ENCODE measurements at places on chromosomes 2 and 18. TPM values are rescaled to one million over a fixed set of nuclear protein-coding genes. Genes with fewer than 3 reads are reported as not detected.

LYPD6 gene
- 1.5 TPM for total RNA-seq

MC4R gene
- total RNA-seq, result not detected

MAB21L4 gene
- total RNA-seq, result not detected

- no peak for DNase-seq
Observed at GRCh38 chr2:115481842-115482241, 1039.4 kb downstream of the DPP10 start.

DNA sequence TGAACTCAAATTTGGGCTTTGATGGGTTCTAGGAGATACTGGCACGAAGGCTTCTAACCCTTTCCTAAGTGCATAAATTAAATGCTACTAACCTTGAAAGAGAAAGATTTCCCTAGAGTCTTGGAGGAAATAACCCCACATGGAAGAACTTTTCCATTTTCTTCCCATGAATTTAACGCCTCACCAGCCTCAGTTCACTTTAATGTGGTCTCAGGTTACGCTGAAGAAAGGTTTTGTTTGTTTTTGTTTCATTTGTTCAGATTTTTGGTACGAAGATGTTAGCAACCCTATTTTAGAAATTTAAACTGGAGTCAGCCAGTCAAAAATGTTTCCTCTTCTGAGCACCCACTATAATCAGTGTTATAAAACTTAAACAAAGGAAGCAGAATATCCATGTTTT lies 30.7 kb downstream of the METTL4 start:
- no peak for DNase-seq

DNA sequence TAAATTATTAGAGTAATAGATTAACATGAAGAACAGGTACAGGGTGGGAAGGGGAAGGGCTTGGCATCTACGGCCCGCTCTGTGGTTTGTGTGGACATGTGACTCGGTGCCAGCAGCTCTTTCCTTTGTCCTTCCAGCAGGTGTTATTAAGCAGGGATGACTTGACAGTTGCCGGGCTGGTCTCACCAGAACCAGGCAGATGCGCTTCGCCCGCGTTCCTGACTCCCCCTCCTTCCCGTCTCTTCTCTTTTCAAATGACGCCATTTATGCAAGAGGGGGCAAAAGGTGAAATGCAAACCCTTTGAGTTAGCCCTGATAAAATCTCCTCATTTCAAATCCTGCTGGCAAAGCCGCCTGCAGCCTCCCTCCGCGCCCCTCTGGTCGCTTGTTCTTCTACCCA lies 38.9 kb upstream of the MGAT4A start:
- DNase-seq, result no peak

Data from sigmoid colon (tissue), 7 donors.